ENCODE measurements at places on chromosomes 6 and 20.

GRCh38 chr6:21033575-21034026, 499.3 kb downstream of the CDKAL1 start:
- peak; percentile 34 for DNase-seq

- DNase-seq, result no peak
Measured at GRCh38 chr6:156150391-156150790, 626.8 kb upstream of the ARID1B start.

DNA sequence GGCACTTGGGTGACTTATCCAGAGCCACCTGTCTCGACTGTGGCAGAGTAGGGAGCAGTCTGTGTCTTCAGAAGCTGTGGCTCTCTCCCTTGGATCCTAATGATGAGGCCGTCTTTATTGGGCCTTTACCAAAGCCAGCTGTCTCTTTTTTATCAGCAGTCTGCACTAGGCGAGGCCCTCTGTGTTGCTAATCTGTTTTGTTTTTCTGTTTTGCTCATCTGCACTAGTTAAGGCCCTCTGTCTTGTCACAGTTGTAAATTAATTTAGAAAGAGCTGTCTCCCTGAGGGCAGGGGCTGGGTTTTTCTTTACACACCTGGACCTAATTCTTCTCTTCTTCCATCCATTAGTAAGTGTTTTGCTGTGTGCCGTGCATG, 45.0 kb downstream of the CDS2 start:
- DNase-seq, result no peak

DNA sequence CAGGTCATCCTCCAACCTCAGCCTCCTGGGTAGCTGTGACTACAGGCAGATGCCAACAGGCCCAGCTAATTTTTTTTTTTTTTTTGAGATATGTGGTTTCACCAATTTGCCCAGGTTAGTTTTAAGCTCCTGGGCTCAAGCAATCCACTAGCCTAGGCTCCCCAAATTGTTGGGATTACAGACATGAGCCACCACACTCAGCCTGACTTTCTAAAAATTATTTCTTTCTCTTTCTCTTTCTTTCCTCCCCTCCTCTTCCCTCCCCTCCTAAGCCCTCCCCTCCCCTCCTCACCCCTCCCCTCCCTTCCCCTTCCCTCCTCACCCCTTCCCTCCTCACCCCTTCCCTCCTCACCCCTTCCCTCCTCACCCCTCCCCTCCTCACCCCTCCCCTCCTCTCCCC, 127.3 kb downstream of the BTBD3 start:
- no peak for DNase-seq

- no peak for DNase-seq
Measured at GRCh38 chr20:21704408-21705385, 767 bp upstream of the PAX1 start.
